Panc1 (cell line): ENCODE measurements at places on chromosomes 4 and X. TPM values are rescaled to one million over a fixed set of nuclear protein-coding genes. Genes with fewer than 3 reads are reported as not detected.
A peak's percentile ranks its signal among the peaks of the same experiment; 100 is the strongest.

DNA sequence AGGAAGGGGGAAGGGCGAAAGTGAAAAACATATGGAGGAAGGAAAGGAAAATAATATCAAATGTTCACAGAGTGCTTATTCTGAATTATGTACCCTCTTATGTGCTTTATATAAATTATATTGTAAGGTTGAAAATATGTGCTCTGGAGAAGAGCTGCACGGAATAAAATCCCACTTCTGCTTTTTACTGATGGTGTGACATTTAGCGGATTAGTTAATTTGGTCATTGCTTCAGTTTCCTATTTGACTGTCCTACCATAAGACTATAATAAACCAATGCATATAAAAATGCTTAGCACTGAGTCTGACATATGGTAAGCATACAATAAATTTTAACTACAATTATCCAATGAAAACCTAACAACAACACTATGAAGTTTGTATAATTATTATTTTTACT lies 86.2 kb downstream of the NPFFR2 start:
- no peak for DNase-seq

- DNase-seq: no peak
These were observed 54.1 kb downstream of the SRPX start for GRCh38 chrX:38166478-38167083.

DNA sequence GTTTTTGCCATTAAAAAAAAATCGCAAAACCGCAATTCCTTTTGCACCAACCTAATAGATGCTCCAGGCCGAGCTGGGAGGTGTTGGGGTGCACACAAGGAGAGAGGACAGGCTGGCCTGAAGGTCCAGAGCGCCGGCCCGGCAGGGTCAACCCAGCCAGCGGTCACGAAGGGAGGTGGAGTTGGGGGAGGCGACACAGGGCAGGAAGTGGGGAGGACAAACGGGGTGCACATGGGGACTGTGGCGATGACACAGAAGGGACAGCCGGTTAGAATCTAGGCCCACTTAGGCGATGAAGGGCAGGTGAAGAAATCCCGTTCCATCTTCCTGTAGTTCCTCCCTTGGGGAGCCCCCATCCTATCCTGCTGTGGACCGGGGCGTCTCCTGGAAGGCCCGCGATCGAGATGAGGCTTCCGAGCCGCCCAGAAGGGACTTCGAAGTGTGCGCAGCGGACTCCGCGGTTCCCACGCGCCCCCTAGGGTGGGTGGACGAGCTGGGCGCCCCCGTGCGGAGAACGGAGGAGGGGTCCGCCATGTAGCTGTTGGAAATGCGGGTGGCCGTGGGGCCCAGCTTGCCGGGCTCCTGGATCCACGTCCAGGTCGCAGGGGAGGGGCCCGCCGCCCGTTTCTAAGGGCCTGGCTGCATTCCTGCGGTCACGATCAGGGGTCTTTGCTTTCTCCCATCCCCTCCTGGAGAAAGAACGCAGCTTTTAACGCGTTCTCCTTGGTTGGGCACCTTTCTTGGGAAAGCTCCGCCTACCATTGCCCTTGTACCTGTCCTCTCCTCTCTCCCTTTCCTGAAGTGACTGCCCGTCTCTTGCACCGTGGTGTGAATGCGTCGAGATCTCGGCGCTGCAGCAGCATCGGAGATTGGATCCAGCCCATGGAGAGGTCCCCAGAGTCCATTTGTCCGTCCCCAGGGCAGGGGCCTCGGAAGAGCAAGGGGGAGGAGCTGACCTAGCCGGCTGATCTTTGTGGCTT lies 17.0 kb upstream of the HPF1 start:
- no peak for DNase-seq

- DNase-seq: no peak
These were observed 8.7 kb downstream of the SMAD1 start for GRCh38 chr4:145490361-145490760.

- DNase-seq: peak; percentile 33
These were observed 117.2 kb upstream of the FAT1 start for GRCh38 chr4:186840771-186841301.

DNA sequence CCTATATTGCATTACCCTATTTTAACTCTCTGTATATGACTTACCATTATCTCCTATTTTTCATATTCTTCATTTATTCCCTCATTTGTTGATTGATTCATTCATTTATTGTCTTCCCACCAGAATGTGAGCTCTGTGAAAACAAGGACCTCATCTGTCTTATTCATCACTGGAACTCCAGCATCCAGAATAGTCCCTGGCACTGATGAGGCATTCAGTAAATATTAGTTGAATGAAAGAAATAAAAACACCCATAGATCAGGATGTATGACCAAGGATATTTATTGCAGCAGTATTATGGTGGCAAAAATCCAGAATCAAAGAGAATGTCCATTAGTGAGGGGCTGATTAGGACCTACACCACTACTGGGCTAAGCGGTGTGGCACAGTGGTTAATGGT lies 164.9 kb downstream of the SPRY1 start:
- DNase-seq: no peak

GRCh38 chr4:7518871-7519637 lies 84.3 kb upstream of the PSAPL1 start:
- no peak for DNase-seq

DNA sequence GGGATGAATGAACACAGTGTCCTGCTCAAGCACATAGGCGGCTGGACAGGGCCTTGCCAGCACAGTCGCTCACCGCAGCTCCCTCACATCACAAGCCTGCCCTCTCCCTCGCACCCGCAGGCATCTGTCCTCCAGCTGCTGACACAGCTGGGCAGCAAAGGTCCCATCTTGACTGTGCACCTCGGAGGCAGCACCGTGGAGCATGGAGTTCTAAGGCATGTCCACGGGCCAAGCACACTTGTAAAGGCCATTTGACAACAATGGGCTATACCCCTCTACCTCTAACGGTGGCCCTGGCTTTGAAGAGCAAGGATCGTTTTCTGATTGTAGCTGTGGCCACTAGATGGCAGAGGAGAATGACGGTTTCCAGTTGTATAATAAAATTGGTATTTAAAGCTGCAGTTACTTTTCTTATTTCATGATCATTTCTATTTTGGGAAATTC lies 53.8 kb downstream of the APLN start:
- no peak for DNase-seq

DNA sequence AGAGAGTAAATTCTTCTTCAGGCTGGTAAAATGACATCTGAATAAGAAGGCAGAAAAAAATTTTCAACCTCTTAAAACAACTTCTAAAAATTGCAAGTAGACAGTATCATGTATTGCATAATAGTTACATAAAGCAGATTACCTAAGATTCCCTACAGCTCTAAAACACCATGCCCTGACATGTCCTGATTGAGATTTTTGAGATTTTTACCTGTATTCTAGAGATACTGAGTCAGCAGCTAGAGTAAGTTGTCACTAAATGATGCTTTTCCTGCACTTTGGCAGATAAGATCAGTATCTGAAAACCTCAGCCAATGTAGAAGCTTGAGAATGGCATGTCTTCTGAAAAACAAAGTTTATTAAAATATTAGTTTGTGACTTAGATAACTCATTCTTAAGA lies 713.6 kb downstream of the CCSER1 start:
- no peak for DNase-seq

DNA sequence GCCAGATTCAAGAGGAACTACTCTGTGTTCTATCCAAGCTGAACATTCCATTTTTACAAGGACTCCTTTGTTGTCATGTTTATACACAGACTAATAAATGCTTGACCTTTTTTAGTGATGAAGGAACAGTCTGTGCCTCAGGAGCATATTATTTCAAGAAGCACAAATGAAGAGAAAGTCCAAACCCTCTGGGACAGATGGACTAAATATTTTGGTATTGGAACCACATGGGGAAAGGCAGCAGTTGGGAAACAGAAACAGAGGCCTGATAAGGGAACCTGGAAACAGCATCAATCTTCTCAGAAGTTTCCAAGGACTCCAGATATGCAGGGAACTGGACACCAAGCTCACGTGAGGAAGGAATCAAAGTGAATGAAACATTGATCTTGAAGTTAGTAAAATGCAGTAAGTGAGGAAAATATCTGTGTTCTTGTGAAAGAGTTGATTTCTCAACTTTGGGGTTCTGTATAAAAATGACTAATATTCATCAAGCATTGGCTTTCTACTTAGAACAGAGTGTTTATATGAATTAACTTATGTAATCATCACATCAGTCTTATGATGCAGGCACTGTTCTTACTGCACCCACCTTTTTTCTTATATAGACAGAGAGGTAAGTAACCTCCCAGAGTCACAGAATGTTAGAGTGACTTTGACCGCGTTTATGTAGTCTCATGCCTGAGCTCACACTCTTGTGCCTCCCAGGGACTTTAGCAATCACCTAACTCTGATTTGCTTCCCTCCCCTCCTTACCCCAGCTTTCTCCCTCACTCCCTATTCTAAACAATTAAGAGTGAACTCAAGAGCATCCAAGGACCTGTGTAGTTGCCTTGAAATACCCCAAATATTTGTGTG lies 148.9 kb upstream of the JADE1 start:
- no peak for DNase-seq

DNA sequence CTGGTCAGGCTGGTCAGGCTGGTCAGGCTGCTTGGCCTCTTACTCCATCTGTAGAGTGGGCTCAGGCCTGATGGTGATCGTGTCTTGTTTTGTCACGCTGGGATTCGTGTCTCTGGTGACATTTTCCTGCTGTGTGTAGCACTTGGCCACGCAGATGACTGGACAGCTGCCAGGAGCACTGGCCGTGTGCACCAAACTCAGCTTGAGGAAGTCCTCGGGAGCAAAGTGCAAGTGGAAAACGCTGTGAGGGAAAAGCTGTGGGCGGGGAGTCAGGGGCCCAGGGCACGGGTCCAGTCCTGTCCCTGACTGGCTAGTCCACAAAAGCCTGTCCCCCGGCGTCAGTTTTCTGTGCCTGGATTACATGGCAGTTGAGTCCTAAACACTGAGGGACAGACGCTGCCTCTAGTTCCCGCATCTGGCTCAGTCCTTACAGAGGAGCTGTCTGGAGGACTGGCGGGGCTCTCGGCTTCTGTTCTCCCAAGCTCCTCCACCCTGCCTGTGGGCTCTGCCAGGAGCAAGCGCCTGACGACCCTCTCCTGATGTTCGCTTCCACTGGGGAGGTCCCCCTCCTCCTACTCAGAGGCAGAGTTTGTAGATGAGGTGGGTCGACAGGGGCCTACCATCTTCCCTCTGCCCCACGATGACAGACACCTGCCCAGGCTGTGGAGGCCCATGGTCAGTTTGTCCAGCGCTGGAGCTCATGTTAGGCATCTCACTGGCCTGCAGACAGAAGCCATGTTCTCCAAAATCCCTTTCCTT lies 35.9 kb upstream of the GRPEL1 start:
- DNase-seq: no peak

- peak; percentile 10 for DNase-seq
These were observed 2.8 kb downstream of the SFRP2 start for GRCh38 chr4:153785910-153786721.

GRCh38 chr4:40482985-40483647 lies 146.5 kb downstream of the RBM47 start:
- no peak for DNase-seq

VAMP7 gene
- total RNA-seq: 78.4 TPM

DNAAF6 gene
- not detected for total RNA-seq

GALNTL6 gene
- not detected for total RNA-seq

DDX53 gene
- not detected for total RNA-seq

PSAPL1 gene
- total RNA-seq: not detected

PAGE4 gene
- total RNA-seq: not detected
